Fibroblast of skin of right quadriceps (primary cell): ENCODE measurements at places on chromosomes 1 and 21.

- no peak for DNase-seq
Observed at GRCh38 chr1:158527190-158527815, 26.9 kb downstream of the OR6Y1 start.

GRCh38 chr1:84809023-84809422 is 84.0 kb downstream of the LPAR3 start:
- DNase-seq: no peak

- DNase-seq: no peak
Observed at GRCh38 chr1:25034736-25035522, 104.9 kb upstream of the RUNX3 start.

- DNase-seq: no peak
Observed at GRCh38 chr1:14705824-14706223, 107.3 kb downstream of the KAZN start.

DNA sequence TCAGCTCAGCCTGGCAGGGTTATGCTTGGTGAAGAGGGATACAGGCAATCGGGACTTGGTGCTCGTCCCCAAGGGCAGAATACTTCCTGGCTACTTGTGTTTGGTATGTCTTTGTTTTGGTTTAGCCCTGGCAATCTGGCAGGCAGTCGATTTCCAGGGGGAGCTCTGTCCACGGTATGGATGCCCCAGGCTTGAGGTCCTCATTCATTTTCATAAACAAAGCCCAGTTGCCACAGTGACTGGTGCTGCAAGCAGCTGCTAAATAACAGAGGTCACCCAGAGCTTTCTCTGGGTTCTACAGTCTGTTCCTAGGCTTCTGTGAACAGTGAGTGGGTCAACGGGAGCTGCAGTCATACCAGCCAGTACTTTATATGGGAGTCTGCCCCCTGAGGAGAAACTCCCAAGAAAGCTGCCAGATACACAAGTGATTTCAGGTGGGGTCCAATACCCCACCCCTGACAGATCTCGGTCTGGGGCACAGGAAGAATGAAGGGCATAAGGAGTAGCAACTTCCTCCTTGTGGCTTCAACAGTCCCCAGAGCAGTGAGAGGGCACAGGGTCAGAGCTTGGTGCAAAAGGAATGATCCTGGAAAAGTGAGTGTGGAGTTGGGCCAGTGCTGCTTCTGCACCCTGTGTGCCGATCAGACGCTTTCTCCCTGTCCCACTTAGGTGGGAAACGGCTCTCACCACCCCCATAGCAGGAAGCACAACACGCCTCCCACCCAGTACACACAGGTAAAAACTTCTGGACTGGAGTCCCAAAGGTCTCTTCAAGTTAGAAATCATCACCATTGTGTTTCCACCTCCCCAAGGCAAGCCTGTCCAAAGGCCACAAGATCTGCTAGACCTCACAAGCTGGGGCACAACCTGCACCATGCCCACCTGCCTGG is 55.5 kb downstream of the TGFBR3 start:
- peak; percentile 58 for DNase-seq

GRCh38 chr1:108075055-108075454 is 110.1 kb upstream of the VAV3 start:
- DNase-seq: no peak

DNA sequence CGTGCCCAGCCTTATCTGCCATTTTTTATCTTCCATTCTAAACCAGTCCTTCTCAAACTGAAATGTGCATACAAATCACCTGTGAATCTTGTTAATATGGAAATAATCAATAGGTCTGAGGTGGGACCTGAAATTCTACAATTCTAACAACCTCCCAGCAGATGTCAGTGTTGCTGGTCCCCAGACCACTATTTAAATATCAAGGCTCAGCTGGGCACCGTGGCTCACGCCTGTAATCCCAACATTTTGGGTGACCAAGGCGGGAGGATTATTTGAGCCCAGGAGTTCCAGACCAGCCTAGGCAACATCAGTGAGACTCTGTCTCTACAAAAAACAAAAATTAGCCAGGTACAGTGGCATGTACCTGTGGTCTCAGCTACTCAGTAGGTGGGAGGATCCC is 4.1 kb downstream of the UQCRHL start:
- peak; percentile 41 for DNase-seq

GRCh38 chr1:206633708-206634121 is 1.6 kb upstream of the DYRK3 start:
- peak; percentile 80 for DNase-seq

DNA sequence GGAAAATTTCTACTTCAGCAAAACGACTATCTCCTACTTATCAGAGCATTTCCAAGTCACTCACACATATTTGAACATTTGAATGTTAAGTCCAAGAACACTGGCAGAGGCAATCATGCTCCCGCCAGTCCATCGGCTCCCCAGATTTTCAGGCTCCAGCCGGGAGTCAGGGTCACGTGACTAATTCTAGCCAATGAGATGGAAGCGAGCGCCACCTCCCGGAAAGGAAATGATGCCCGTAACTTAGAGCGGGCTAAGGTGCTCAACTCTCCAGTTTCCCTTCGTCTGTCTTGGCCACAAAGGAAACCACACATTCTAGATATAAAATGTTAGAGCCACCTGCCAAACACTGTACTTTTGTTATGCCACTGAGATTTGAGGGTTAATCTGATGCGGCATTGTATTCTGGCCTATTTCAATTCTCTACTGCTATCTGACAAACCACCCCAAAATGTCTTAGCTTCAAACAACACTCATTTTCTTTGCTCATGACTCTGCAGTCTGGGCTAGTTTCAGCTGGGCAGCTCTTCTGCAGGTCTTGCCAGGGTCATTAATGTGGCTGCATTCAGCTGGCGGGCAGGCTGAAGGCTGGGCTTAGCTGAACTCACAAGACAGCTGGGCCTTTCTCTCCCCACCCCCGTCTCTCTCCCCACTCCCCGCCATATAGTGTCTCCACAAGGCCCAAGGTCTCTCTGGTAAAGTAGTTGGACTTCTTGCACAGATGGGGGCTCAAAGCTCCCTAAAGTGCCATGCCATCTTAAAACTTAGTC is 16.5 kb upstream of the LHX4 start:
- DNase-seq: no peak
